H1 (cell line): ENCODE measurements at places on chromosomes 5 and 9. TPM values are rescaled to one million over a fixed set of nuclear protein-coding genes. Genes with fewer than 3 reads are reported as not detected.

GRCh38 chr5:123754908-123755307, 242.9 kb downstream of the CSNK1G3 start:
- H3K27me3 ChIP-seq, result no peaks in the 10 kb centered on the region
- DNase-seq, result no peak
- H3K4me1 ChIP-seq, result peaks cover 2% of the 10 kb centered on the region; the same call in 1 of the 2 replicates
- no peak overlapping the region for H3K27ac ChIP-seq
- no peak overlapping the region for H3K4me3 ChIP-seq
- no peaks in the 10 kb centered on the region for H3K36me3 ChIP-seq

GRCh38 chr9:37371565-37372464, 50.7 kb upstream of the GRHPR start:
- no peak overlapping the region for H3K4me3 ChIP-seq
- no peaks in the 10 kb centered on the region for H3K27me3 ChIP-seq
- DNase-seq, result no peak
- H3K36me3 ChIP-seq, result no peaks in the 10 kb centered on the region
- H3K4me1 ChIP-seq, result no peaks in the 10 kb centered on the region
- H3K27ac ChIP-seq, result no peak overlapping the region

Gene CBY3
- 0.38 and 0.39 TPM in 2 replicates for polyA plus RNA-seq

- H3K27ac ChIP-seq, result no peak overlapping the region
- no peaks in the 10 kb centered on the region for H3K27me3 ChIP-seq
- no peaks in the 10 kb centered on the region for H3K36me3 ChIP-seq
Measured at GRCh38 chr5:171484460-171484899, 65.0 kb downstream of the FGF18 start.
